ENCODE measurements at places on chromosomes 2 and 18.

- DNase-seq = no peak
Observed at GRCh38 chr2:152084076-152084475, 14.8 kb downstream of the CACNB4 start.

DNA sequence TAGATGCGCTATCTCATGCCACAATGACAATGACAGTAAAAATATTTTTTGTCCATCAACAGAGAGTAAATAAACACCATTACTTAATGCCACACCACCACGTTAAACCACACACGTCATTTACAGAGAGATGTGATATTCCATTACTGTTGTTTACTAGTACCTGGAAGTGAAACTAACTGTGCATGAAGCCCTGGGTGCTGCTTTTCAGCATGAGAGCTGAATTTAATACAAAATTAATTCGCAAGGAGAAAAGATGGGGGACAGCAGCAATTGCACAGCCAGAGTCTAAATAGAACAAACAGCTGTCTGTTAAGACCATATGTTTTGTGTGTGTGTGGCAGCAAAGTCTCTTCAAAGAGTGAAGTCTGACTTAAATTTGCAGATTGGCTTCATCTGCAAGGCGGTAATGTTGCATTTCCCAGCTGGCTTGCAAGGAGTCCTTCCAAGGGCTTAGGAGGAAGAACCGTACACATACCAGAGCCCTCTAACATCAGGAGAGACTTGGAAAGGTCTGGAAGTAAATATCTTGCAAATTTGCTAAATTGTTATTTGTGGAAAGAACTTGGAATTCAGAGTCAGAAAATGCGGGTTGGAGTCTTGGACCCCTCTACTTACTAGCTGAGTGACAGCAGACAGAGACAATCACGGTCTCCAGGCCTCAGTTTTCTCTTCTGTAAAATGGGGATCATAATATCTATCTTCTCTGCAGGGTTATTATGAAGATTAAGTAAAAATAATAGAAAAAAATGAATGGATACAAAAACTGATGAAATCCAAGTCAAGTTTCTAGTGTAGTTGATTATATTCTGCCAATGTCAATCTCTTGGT, 127.6 kb downstream of the ALPK2 start:
- no peak for DNase-seq

DNA sequence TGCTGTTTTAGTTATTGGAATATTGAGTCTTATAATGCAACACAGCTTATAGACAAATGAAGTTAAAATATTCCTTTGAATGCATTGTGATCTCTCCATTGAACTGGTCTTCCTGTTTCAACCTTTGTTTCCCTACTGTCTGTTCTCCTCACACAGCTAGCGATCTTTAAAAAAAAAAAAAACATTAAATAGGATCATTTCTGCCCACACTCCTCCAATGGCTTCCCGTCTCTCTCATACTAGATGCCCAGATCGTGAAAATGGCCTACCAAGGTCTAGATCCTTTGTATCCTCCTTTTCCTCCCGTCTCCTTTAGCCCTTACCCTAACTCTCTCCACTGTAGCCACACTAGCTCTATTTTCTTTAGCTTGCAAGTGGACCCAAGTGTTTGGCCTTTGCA, 2.4 kb downstream of the FAM171B start:
- no peak for DNase-seq

DNA sequence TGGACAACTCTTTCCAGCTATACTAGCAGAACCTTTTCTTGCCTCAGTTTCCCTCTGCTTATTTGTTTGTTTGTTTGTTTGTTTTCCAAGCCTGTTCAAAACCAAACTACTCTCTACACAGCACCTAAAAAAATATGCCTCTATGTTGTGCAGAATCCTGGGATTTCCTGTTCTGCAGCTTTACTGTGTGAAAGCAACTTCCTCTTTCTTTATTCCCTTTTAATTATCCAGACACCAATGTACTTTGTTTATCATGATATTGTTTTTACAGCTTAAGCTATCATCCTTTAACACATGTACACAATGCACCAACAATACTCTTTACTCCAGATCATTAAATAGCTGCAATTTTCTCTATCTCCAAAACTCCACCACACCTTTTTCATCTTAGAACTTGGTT, 259.5 kb downstream of the EPHA4 start:
- no peak for DNase-seq

DNA sequence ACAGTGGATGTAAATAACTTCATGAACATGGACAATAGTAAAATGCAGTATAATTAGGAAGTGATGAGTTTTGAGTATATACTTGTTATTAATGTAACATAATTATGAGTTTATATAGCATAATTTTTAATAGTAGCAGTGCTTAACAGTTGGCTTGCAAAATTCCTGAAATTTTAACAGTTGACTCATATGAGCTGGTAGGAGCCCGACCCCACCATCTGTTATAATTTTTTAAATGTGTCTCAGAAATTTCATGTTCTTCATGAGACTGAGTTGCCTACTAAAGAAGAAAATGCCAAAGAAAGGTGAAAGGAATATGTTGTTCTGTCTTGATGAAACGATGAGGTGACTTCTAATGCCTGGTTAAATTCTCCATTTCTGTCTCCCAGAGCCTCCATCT, 62.6 kb downstream of the ITGB1BP1 start:
- no peak for DNase-seq

DNA sequence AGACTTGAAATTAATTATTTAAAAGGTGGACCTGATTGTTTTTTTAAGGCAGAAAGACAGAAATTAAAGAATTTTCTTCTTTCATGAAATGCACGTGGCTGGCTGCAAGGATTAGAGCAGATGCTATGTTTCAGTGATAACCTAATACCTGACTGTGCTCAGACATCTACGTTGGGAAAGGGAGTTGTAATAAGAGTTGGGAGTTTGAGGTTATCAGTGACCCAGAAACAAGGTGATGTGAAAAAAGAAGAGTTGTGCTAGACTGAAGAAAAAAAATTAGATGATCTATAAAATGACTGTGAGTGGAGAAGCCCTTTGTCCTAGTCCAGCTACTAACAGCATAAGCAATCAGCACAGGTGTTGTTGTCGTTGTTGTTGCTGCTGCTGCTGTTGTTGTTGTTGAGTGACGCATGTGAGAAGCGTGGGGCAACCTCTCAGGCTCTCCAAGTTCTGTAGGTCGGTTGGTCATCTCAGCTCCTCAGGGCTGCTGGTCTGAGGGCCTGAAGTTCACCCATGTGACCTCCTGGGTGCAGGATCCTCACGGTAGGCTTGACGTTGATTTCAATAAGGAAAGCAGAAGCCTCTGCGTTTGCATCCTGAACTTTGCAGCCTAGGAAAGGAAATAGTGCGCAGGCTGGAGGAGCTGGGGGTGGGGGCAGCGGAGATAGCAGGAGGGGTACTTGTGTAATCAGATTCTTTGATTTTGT, 7.6 kb downstream of the POU3F3 start:
- no peak for DNase-seq

- DNase-seq = no peak
Observed at GRCh38 chr2:96636551-96637171, 1.5 kb downstream of the KANSL3 start.

DNA sequence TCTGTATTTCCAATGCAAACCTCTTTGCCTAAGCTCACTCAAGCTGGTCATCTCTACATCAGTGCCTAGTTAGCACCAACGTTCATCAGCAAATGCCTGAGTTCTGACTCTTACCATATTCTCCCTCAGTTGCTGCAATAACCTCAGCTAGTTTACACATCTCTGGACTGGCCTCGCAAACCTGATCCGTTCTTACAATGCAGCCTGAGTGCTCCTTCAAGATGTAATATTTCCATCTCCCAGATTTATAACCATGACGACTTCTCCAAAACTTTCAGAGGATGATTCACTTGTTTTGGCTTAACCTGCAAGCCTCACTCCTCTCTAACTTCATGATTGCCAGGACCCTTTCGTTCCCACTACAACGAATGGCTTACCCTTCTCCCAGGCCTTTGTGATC, 69.7 kb downstream of the DIPK1C start:
- no peak for DNase-seq

- DNase-seq = no peak
Observed at GRCh38 chr18:49479381-49480137, 7.5 kb downstream of the C18orf32 start.

DNA sequence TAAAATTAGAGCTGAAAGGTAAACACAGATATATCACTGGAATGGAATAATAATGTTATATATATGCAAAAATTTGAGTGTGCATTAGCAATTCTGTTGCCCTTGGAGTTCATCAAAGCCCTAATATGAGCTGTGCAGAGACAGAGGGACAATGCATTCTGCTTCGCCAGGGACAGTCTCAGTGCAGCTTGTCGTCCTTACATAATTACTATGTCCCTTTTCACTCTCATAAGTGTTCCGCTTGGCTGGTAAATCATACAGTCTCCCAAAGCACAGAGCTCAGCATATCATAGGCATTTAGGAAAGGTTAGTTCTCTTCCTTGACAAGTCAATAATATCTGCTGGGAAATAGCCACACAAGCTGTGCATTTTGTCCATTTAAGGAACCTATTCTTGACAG, 30.7 kb downstream of the MAPK4 start:
- DNase-seq = no peak

DNA sequence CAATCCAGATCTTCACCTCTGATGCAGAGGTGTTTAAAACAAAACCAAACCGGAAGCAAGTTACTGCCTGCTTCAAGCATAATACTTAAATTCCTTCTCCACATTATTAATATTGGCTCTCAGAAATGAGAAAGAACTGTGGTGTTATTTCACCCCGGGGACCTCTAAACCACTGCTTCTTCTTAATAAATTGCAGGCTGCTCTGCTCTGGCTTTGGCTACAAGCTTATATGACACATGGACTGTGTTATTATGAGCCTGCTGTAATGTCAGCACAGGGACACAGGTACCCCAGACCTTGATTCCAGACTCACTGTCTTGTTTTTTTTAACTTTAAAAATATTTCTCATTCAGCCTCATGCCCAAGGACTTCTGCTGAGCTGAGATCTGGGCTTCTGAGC, 45.1 kb downstream of the ST6GAL2 start:
- DNase-seq = no peak

- no peak for DNase-seq
Observed at GRCh38 chr2:78034706-78035105, 512.5 kb upstream of the LRRTM4 start.

GRCh38 chr2:74620671-74621070, 27.5 kb downstream of the M1AP start:
- DNase-seq = no peak

DNA sequence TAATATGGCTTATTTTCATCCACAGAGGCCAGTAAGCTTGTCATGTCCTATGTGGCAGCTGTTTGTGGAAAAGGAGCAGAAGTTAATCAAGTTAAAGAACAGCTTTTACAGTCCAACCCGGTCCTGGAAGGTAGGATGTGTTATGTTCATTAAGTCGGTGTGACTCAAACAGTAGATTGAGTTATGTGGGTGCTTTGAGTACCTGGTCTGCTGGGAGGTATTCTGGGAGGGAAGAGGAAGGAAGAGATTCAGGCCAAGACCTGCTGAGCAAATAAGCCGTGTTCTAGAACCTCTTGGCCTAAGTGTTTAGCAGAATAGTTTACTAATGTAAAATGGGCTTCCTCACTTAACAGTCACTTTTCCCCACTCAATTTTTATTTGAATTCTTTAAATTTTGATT, 96.2 kb downstream of the MYO1B start:
- no peak for DNase-seq

DNA sequence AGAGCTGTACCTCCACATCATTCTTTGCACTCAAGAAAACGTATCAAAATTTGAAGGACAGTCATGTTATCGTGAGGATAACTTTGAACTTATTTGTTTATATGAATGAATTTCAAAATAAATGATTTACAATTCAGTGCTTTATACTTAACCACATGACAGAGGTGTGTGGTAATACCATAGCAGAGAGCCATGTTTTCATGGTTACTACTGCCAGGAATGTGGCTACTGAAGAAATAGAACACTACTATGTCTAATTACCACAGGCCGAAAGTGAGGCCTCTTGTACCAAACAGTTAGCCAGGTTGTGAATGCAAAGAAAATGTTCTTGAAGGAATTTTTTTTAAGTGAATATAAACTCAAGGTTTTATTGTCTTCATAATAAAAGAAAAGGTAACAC, 49.2 kb downstream of the AAK1 start:
- no peak for DNase-seq

DNA sequence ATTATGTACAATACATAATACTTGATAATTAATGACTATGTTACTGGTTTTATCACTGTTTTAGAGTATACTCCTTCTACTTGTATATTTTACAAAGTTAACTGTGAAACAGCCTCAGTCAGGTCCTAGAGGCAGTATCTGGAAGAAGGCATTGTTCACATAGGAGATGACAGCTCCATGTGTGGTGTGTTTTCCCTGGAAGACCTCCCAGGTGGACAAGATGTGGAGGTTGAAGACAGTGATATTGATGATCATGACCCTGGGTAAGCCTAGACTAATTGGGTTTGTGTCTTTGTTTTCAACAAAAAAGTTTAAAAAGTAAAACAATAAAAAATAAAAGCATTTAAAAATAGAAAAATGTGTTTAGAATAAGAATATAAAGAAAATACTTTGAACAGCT, 96.4 kb downstream of the TRIB2 start:
- no peak for DNase-seq

GRCh38 chr2:240507778-240508251, 50.0 kb downstream of the ANKMY1 start:
- DNase-seq = no peak

- DNase-seq = no peak
Observed at GRCh38 chr2:172106108-172106961, 3.6 kb upstream of the DLX2 start.

DNA sequence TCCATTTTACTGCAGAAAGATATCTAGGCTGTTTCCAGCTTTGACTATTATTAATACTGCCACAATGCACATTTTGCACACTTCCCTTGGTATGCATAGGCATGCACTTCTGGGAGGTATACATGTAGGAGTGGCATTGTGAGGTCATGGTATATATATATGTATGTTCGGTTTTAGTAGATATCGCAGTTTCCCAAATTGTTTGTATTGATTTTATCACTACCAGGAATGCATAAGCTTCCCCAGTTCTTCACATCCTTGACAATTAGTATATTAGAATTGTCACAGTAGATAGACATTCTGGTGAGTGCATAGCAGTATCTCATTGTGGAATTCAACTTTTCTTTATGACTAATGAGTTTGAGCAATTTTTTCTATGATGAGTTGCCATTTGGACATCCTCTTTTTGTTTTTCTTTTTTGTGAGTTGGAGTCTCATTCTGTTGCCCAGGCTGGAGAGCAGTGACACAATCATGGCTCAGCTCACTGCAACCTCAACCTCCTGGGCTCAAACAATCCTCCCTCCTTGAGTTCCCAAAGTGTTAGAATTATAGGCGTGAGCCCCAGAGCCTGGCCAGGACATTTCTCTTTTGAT, 4.2 kb upstream of the GRB14 start:
- no peak for DNase-seq

GRCh38 chr2:108279468-108279867, 9.2 kb upstream of the SULT1C2 start:
- DNase-seq = no peak

DNA sequence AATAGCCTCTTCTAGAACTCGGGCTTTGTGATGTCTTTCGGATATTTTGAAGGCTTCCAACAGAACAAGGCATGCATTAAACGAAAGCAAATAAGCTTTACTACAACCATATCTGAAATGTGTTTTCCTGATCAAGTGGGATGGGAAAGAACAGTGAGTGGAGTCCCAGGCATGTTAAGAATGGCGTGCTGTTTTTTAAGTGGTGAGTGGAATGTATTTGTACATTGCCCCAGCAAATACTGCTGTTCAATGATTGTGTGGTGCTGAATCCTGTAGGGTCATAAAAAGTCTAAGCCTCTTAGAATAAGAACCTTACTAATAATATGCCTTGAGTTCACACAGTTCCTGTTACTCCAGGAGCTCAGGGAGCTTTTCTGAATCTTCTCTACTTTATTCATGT, 52.5 kb downstream of the POMC start:
- DNase-seq = no peak
